ENCODE measurements at places on chromosomes 2 and 18.

GRCh38 chr18:12574494-12575185, 83.3 kb downstream of the SPIRE1 start:
- DNase-seq: no peak

GRCh38 chr2:193738892-193739291, 1544.2 kb upstream of the TMEFF2 start:
- DNase-seq: no peak

DNA sequence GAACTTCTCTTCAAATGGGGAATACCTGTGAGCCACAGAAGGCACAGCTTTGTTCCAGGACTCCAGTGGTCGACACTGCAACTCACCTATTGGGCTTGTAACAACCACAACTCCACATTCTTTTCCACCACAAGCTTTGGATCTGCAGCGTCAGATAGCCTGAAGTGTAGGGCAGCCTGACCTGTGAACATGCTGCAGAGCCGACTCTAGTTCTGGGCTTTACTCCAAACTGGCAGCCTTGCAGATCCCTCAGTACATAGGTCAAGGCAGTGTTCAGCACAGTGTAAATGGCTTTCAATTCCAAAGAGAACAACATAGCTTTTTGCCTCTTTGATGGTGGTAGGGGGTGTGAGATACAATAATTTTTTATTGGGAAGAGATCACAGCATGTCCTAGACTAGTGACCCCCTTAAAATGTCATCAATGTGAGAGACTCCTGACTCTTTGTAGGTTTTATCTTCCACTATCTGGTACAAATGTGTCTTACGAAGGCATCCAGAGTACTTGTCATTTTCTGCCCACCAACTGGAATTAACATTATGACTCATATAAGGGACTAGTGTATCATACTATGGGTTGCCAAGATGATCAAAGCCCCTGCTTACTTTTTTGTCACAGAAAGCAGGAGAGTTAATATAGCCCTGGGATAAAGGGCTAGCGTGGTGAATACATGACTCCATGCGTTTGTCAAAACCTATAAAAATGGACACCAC, 149.8 kb downstream of the COPS8 start:
- DNase-seq: peak; percentile 60

GRCh38 chr2:99279969-99280695, 20.9 kb downstream of the LYG1 start:
- no peak for DNase-seq

- no peak for DNase-seq
Measured at GRCh38 chr2:13289310-13289709, 572.6 kb downstream of the TRIB2 start.

DNA sequence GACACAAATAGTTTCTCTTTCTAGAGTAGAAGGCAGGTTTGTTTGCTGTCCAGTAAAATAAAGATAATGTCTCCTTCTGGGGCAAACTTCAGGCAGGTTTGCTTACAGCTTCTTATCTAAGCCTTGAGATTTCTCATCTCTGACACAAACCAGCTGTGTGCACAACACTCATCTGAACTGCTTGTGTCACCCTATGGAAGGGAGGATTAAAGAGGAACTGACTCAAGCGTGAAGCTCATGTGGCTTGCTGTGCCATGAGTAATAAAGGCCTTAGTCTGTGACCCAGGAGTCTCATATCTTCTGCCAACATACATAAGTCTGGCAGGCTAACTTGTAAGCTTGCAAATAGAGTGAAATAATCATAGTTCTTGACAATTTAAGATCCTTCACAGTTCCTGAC, 24.2 kb upstream of the CPO start:
- peak; percentile 97 for DNase-seq

DNA sequence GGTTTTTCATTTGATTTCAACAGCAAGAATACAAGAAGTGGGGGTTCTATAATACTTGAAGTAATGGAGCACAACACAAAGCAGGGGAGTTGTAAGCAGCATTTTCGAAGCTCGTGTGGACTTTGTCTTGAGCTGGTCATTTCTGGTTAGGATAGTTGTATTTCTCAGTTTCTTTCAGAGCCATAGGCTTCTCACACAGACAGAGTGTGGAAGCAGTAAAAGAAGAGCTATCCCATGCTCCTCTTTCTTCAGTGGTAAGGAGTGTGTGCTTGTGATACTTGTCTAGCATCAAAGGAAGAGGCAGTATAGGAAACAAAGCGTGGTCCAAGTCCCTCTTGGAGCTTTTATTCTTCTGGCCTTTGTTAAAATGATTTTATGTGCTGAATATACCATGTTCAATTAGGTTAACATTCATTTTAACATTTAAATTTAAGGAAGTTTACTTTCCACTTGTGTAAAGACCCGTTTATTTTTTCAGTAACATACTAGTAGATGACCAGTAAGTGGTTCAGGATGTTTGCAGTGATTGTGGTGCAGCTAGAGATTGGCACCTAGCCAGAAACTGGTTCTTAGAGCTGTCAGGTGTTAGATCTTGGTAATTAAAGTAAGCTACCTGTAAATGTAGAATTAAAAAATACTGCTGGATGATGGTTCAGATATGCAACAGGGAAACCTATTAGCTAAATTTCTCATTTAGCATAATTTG, 14.6 kb downstream of the CCNYL1 start:
- DNase-seq: no peak

- no peak for DNase-seq
Measured at GRCh38 chr2:127759931-127760330, 51.0 kb downstream of the WDR33 start.

GRCh38 chr2:232238108-232238507, 140.4 kb upstream of the ALPP start:
- DNase-seq: peak; percentile 76

GRCh38 chr2:234368861-234369261, 128.0 kb downstream of the ARL4C start:
- no peak for DNase-seq

DNA sequence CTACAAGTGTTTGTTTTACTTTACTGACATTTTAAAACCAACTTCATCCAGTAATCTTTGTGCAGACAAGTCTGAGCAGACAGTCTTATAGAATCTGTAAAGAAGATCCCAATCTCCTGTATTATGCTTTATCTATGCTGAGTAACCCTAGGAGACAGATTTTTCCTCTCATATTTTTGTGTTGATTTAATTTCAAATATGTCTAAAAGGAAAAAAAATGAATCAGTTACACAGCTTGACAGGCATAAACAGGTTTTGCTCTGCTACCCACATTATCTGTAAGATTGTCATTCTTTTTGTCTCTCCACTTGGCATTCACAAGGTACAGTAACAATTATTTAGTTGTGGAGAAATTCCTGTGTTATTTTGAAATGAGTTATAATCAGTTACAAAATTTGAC, 415.0 kb downstream of the NYAP2 start:
- no peak for DNase-seq

GRCh38 chr18:51342815-51343214, 145.3 kb upstream of the MEX3C start:
- peak; percentile 90 for DNase-seq

- no peak for DNase-seq
Measured at GRCh38 chr2:64276417-64277095, 132.3 kb upstream of the PELI1 start.

DNA sequence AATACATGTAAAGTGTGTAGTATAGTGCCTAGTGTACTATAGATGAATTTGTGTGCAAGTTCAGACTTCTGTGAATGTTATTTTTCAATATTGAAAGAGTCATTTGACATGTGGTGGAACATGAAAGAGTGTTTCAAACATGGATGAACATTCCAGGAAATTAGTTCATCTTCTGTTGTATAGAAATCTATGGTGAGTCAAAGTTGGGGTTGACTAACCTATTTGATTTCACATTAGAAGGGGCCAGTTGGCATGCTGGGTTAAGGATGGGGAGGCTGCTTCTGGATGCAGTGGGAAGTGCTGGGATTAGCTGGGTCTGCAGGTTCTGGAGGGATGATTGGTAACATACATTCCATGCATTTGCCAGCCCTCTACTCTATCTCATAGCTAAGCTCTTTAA, 50.6 kb downstream of the LYPD6B start:
- no peak for DNase-seq

DNA sequence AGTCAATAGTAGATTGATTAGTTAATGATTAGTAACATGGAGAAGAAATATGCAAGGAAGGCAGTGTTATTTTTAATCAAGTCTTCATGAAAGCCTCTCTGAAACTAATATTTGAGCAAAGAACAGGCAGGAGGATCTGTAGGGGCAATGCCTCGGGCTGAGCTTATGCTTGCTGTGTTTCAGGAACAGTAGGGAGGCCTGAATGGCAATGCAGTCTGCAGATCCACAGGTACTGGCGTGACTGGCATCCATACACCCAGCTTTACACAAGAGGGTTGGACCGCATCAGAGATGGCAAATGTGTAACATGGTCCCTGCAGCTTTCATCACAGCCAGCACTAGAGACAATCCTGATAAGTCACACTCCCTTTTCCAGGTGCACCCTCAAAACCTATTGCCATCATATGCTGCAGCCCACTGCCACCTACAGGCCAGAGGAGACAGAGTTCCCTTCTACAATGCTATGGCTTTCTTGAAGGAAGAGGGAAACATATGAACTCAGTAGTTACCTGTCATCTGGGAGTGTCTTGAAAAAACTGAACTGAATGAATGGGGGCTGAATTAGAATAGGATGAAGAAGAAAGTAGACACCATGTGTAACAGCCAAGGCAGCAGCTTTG, 582.4 kb upstream of the RAB6C start:
- peak; percentile 3 for DNase-seq

DNA sequence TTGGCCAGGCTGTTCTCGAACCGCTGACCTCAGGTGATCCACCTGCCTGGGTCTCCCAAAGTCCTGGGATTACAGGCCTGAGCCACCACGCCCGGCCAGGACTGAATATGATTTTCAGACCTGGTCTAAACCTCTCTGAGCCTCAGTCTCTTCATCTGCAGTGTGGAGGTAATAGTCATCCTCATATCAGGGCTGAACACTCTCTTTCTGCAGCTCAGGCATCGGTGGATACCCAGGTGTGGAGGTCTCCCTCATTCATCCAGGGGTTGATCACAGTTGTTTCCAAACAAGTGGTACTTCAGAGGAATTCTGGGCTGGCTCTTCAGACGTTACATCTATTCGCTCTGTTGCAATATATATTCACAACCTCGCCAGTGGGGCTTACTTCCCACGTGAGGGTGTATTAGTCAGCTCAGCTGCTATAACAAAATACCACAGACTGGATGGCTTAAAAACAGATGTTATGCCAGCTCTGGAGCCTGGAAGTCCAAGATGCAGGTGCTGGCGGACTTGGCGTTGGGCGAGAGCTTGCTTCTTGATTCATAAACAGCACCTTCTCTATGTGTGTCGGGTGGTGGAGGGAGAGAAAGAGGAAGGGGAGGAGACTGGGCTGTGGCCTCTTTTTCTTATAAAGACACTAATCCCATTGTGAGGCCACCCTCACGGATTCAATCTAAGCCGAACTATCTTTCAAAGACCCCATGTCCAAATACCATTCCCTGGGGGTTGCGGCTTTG, 2.9 kb upstream of the MBP start:
- no peak for DNase-seq

- no peak for DNase-seq
Measured at GRCh38 chr2:217958206-217958883, 44.5 kb downstream of the TNS1 start.

DNA sequence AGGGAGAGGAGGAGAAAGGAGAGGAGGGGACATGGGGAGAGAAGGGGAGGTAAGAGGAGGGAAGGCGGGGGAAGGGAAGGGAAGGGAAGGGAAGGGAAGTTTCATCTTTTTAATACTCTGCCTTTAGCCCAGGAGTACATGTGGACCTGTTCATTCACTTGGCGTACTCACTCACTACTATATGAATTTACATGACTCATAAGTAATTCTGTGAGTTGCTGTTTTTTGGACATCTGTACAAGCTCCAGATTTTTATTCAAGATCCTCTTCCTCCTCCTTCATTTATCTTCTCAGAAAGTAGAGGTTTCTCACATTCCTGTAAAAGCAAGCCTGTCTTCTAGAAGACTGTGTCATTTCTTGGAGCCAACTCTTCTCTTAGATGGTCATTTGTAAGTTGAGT, 84.6 kb downstream of the RDH14 start:
- no peak for DNase-seq

GRCh38 chr18:23864624-23865023, 149.9 kb upstream of the TTC39C start:
- no peak for DNase-seq

- no peak for DNase-seq
Measured at GRCh38 chr2:144159240-144159639, 360.7 kb downstream of the ZEB2 start.

DNA sequence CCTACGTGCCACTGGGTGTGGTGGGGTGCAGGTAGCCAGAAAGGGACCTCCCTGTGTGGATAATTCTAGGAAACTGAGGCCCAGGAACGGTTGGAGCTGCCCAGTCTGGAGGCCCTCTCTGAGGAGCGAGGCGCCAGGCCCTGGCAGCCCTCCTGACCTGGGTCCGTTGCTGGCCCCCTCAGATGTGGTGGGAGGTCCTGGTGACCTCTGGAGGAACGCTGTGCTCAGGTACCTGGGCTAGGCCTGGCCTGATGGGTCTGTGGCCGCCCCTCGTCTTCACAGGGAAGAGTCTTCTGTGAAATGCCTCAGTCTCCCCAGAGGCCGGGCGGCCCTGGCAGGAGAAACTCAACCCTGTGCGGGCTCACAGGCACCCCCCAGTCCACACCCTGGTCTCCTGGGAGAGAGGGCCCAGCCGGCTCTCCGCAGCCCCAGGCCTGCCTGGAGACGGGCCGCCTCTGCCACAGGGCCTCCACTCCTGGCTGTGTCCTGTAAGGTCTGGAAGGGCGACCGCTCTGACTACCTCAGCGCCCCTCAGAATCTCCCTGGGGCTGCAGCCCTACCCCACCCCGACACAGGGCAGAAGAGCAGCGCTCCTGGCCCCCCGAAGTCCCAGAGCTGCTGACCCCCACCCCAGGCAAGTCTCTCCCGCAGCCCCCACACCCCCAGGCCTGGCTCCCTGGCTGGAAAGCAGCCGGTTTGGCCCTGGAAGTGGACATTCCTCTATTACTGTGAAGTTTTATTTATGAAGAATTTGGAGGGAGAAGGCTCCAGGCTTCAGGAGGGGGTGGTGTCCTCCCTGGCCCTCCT, 3.7 kb downstream of the B3GNT7 start:
- no peak for DNase-seq

GRCh38 chr18:36649205-36649604, 179.6 kb downstream of the TPGS2 start:
- DNase-seq: no peak

- DNase-seq: no peak
Measured at GRCh38 chr2:215521031-215521430, 85.2 kb upstream of the FN1 start.

DNA sequence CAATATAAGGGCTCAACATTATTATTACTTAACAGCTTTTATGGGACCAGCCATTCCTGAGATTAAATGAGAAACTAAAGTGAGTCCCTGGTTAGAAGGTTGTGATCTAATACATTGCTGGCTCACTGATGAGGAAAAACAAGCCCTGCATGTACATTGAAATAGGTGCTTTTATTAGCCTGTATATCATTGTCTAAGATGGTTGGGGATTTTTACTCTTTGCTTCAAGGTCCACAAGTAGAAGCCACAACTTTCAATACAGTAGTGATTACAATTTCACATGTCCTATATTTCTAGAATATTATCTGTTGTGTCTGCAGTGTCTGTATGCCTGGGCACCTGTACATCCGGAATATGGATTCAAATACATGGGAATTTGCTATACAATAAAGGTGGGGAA, 104.1 kb upstream of the FZD5 start:
- DNase-seq: no peak
